CD4-positive, alpha-beta T cell treated with Interleukin-21 for 1 hour (primary cell): ENCODE measurements at places on chromosomes 1 and 21.

DNA sequence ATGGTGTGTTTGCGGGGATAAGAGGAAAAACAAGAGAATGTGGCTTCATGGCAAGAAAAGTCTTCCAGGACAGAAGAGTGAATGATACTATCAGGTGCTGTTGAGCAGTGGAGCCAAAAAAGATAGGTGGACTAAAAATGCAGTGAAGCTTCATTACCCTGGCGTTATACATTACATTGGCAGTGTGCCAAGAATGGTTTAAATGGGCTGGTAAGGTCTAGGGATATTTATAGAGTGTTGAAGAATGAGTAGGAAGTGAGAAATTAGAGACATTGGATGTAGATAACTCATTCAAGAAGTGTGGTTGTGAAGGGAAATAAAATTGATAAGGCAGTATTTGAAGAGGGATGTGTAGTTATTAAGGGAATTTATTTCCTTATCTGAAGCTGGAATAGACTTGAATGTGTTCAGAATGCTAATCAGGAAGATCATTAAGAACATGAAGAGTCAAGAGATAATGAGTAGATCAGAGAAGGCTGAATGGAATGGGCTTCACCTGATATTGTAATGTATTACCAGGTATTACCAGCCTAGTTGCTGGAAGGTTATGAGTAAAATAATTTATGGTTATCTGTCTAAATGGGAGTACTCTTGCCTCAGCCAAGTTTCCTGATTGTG lies 72.7 kb downstream of the MAST2 start:
- no peak for DNase-seq

GRCh38 chr1:196305216-196305615 lies 303.0 kb downstream of the KCNT2 start:
- no peak for DNase-seq

DNA sequence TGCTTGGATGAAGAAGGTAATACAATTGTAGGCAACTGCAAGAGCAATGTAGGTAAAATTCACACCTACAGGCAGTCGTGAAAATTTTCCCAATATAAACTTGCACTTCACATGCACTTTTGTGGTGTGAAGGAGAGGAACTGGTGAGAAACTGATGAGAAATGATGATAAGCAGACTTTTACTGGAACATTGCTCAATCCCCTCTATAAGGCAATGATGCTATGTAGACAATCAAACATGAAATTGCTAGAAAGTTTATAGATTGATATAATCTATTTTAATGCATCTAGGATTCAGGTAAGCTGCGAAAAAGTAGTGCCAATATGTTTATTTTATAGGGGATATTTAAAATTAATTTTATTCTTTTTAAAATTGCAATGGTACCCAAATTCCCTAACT lies 802.2 kb downstream of the KCNT2 start:
- DNase-seq: no peak

DNA sequence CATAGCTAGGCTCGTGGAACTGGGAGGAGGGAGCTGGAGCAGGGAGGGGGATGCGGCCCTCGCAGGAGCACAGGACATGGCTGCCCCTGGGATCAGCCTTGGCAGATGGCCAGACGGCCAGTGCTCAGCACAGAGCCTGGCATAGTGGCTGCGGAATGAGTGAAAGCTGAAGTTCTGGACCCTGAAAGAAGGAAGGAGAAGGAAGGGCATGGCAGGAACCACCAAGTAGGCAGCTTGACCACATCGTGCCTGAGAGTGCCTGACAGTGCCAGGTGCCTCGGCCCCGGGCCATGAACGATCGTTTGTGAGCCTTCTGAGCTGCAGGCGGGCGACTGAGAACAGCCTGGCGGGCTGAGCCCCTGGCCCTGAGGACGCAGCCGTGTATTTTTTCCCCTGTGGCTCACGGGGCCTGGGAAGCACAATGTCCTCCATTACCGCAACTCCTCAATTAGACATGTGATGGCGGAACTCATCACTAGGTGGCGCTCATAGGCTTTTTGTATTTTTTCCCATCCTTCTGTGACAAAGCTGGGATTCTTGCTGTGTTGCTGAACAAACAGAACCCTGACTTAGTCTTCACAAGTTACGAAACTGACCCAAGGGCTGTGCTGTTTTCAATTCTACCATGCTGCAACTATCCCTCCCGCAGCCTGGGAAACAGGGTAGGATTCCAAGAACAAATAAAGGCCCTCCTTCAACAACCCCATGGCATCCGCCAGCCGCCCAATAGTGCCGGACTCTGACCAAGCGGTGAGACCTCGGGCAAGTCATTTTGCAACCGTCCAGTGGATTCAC lies 29.9 kb upstream of the TMEM61 start:
- peak; percentile 62 for DNase-seq

- peak; percentile 6 for DNase-seq
These were observed 1.0 kb downstream of the GATAD2B start for GRCh38 chr1:153921803-153922075.

GRCh38 chr1:12229835-12230548 lies at the start of gene VPS13D:
Gene VPS13D, plus strand, starts transcription at chr1:12230030. Its CDS starts 4,237 bp downstream, at chr1:12234267.
- peak; percentile 84 for DNase-seq

DNA sequence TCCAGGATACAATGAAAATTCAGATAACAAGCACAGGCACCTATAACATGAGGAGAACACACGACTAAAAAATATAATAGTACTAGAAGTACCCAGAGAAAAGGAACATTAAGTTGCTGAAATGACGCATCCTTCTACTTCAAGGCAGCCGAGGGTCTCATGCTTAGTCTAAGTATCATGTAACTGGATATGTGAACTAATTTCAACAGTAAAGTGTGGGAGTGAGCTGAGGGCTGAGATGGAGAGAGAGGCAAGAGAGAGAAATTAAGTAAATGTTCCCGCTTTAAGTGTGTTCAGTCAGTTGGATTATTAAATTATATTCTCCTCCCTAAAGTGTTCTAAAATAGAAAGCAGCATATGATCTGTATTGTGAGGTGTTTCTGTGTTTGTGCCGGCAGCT lies 152.2 kb upstream of the KRTAP19-8 start:
- DNase-seq: no peak

DNA sequence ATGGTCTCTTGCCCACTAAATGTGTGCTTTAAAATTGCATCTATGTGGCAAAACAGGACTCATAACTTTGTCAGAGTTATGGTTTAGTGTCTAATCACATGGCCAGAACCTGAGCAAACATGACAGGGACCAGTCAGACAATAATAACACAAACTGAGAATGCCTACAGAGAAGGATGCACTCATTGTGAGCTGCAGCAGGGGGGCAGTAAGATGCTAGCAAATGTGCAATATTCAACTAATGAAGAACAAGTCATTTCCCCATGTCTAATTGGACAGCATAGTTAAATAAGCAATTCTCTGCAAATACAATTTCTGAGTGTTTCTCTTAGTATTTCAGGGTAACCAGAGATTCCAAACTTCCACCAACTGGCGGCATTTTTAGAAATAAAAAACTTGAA lies 30.8 kb downstream of the SPAG17 start:
- no peak for DNase-seq

GRCh38 chr1:40096977-40097782 lies at the start of gene PPT1:
Gene PPT1, minus strand, starts transcription at chr1:40097252. Its CDS starts 14 bp downstream, at chr1:40097238.
- DNase-seq: peak; percentile 77

DNA sequence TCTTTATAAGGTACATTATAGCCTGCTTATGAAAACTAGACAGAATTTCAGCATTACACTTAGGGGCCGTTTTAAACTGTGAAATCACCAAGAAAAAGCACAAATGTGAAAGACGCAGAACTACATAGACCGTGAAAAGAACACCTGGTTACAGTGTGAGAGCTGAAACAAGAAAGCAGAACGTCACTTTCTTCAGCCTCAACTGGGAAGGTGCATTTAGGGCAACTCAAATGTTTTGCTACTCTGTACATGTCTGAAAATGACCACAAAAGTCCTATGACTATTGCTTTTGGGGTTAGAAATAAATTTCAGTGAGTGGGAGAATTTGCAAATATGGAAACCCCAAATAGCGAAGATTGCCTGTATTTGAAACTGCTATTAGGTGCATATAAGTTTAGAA lies 268.7 kb downstream of the OLFM3 start:
- DNase-seq: no peak

GRCh38 chr21:42195378-42196031 lies 23.4 kb upstream of the ABCG1 start:
- no peak for DNase-seq

GRCh38 chr1:33517596-33518250 lies 45.3 kb downstream of the ZSCAN20 start:
- DNase-seq: no peak

GRCh38 chr1:12150456-12151200 lies 16.2 kb upstream of the TNFRSF1B start:
- peak; percentile 59 for DNase-seq

GRCh38 chr1:201501144-201501543 lies 5.8 kb downstream of the CSRP1 start:
- DNase-seq: no peak

GRCh38 chr1:244730153-244730933 lies 77.4 kb downstream of the DESI2 start:
- peak; percentile 9 for DNase-seq

- peak; percentile 81 for DNase-seq
These were observed at the start of gene SLX9 for GRCh38 chr21:44939532-44940115. Gene SLX9, plus strand, starts transcription at chr21:44940029. Its CDS starts 29 bp downstream, at chr21:44940058.

DNA sequence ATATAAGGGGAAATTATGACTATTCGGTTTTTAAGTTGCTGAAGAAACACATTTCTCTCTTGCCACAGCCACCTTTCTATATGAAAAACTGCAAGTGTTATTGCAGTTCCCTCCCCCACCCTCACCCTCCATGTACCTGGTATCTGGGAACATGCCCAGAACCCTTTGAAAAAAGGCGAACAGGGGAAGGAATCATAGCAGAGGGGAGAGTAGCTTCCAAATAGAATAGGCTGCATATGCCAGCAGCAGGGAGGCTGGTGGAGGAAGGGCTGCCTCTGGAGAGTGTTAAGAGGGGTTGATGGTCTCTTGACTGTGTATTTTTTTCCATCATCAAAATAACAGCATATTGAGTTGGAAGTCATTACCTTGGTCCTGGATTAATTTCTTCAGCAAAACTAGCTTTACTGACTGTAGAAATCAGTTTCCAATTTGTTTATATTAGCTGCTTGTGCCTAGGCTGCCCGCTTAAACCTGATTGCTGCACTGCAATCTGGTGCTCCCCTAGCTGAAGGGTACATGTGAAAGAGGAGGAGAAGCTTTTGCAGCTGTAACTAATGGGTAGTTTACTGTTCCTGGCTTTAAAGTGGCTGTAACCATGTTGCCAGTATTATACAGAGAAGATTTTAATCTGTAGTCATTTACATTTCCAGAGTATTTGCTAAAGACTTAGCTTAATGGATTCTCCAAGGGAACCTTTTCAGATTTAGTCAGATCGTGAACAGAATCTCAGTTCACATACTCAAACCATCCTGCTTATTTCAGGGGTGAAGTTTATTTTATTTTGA lies 22.7 kb downstream of the AHCYL1 start:
- DNase-seq: no peak

GRCh38 chr1:31013187-31013864 lies 52.2 kb downstream of the PUM1 start:
- no peak for DNase-seq

DNA sequence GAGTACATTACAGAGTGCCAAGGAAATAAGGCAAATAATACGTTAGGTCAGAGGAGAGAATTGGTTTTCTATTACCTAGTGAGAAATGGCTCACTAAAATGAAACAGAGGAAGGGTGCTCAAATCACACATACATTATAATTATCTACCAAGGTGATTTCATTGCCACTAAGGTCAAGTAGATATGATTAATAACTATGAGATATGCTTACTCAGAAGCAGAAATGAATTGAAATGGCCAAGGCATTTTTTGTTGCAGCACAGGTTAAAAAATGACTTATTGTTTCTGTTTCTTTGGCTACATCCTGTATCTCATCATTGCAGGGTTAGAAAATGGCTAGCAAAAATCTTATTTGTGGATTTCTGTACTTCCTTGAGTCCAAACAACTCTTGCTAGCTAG lies 154.5 kb upstream of the GORAB start:
- DNase-seq: no peak

- no peak for DNase-seq
These were observed 9.5 kb upstream of the TAS1R2 start for GRCh38 chr1:18868801-18869424.

- DNase-seq: no peak
These were observed 132.3 kb downstream of the URB2 start for GRCh38 chr1:229758101-229759036.

GRCh38 chr1:30789388-30790255 lies 32.0 kb upstream of the LAPTM5 start:
- no peak for DNase-seq

GRCh38 chr1:89608319-89608983 lies 24.5 kb upstream of the LRRC8C start:
- peak; percentile 91 for DNase-seq

- no peak for DNase-seq
These were observed 131.3 kb downstream of the EIF4G3 start for GRCh38 chr1:21045351-21045750.

DNA sequence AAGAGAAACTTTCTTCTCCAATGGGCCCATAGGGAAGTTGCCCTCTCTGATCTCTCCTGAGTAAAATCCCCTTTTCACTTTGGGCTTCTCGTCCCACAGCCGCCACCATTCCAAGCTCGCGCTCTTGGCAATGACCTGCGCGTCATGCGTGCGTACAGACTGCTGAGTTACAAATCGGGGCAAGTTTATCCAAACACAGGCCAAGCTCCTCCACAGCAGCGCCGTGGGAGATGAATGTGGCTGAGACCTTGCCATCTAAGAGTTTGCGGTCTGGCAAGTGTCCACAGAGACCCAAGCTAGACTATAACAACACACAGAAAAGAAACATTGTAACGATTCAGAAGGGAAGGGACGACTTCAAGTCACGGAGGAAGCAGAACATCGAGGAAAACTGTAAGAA lies 116.3 kb upstream of the SOD1 start:
- DNase-seq: no peak

DNA sequence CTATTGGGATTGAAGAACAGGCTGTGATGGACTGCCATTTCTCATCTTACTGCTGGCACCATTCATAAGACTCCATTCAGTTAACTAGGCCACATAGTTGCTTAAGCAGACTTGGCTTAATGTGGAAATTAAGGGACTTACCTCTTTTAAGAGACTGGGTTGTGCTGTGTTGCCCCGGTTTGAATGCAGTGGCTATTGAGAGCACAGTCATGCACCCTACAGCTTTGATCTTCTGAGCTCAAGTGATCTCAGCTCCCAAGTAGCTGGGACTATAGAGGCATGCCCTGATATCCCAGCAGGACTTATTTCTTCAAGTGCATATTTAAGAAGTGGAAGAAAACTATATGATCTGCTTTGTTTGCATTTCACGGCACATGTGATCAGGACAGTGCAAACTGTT lies 181.1 kb downstream of the RASAL2 start:
- DNase-seq: no peak

DNA sequence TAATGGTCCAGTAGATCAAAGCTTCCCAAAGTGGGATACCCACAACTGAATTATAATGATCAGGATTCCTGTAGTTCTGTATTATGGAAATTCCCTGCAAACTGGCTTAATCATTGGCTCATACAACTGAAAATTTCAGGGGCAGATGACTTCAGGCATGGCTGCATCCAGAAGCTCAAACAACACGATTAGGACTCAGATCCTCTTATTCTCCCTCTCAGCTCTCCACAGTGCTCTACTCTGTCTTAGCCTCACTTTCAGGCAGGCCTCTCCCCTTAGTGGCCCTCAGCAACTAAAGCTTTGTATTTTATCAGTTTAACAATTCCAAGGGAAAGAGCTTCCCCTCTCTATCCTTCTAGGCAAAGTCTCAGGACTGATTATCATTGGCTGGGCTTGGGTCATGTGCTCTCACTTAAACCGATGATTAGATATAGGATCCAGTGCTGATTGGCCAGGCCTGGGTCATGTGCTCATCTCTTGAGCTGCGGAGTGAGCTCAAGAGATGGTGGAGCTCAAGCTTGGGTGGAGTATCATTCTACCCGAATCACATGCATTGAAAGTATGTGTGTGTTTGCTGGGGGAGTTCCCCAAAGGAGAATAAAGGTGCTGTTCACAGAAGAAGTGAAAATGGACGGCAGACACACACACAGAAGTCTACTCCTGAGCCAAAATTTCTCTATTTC lies 57.9 kb upstream of the RUNX3 start:
- DNase-seq: no peak
